ENCODE measurements at places on chromosomes 1 and 21.

GRCh38 chr1:244347942-244348341 lies 103.8 kb downstream of the ADSS2 start:
- no peak for DNase-seq

- peak; percentile 5 for DNase-seq
Observed at GRCh38 chr1:200180821-200181220, 153.3 kb downstream of the NR5A2 start.

DNA sequence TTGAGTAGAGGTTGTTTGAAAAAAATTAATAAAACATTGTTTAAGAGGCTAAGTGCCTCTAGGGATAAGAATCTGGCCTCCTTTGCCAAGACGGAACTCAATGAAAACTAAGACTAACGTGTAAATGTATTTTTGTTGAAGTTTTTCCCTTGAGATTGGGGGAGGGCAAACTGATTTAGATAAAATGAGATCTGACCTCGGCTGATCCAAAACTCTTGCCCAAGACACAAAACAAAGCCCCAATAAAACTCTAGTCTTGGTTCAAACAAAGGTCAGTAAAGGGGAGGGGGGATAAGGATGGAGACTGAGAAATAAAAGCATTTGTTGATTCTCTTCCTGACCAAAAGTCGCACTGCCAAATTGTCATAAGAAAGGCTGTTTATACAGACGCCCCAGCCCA lies 134.8 kb upstream of the DPT start:
- no peak for DNase-seq

- no peak for DNase-seq
Observed at GRCh38 chr1:1680912-1681273, 11.7 kb downstream of the SLC35E2B start.

DNA sequence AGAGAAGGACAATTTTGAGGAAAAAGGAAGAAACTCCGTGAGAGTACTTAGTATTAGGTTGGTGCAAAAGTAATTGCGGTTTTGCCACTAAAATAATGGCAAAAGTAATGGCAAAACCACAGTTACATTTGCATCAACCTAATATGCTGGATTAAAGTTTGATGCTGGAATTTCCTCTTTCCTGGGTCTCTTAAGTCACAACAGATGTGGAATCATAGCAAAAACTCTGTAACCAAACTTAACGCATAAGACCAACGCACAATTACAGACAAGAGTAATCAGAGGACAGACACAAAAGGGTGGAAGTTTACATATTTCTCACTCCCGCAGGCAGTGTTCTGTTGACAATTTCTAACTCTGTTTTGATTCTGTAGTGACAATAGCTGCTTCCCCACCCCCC lies 182.4 kb downstream of the BACH1 start:
- DNase-seq = no peak

- no peak for DNase-seq
Observed at GRCh38 chr1:153306303-153307220, 6.2 kb downstream of the PGLYRP3 start.

DNA sequence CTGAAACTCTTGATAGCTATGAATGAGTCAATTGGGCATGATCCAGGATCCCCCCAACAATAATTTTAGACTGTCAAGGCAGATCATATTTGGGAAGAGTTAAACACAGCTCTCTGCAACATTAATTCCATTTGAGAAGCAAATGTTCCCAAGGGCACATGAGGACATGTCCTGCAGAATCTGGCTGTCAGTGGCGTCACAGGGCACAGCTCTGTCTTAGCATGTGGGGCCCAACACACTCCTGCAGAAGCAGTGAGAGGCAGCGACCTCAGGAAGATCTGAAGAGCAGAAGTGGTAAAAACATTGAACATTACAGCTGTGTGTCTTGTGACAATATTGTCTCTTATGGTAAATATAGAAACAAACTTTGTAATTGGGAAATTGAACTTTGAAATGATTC lies 197.1 kb upstream of the PBX1 start:
- DNase-seq = no peak

DNA sequence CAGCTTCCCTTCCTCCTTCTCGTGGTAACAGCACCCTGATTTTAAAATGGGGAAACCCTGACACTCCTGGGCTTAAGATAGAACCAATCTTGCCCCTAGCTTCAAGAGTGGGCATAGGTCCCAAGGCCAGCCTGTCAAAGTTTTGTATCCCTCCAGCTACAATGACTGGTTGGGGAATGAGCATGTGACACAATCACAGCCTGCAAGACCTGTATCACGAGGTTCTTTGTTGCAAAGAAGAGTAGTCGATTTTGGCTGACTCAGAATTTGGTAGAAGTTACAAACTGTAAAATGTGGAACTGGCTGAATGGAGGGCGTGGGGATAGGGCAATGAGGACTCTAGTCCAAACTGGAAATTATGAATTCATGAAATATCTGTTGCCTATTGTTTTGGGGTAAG lies 18.7 kb downstream of the CTSK start:
- DNase-seq = no peak

DNA sequence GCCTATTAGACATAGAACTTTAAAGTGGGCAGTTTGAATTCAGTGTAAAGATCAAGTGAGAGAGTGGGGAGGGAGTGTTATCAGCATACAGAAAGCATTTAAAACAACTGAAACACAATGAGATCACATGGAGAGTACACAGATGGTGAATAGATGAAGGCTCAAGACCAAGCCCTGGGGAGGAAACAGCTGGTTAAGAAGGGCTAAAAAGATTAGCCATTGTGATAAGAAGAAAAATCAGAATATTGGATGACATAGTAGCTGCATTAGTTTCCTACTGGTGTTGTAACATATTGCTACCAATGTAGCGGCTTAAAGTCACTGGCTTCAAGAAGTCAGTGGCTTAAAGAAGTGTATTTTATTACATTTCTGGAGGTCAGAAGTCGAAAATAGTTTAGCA lies 443.4 kb upstream of the RGS18 start:
- DNase-seq = no peak

DNA sequence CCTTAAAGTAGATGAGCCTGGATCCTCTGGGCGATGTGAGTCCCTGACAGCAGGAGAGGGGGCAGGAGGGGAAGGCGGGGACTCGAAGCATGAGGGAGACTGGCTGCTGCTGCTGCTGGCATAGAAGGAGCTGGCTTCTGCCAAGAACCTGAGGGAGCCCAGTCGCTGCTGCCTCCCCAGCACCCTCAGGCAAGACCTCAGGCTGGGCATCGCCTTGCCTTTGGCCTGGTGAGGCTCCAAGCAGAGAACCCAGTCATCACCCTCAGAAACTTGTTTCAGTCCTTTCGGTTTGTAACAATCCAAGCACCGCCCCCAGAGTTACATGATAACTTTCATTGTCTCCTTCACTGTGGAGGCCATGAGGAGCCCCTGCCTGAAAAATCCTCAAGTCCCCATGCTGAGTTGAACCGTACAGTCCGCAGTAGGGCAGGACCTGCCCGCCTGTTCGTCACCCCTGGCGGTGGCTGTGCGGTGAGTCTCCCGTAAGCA lies 38.8 kb downstream of the POFUT2 start:
- no peak for DNase-seq

- no peak for DNase-seq
Observed at GRCh38 chr1:74578101-74578500, 65.7 kb upstream of the LRRC53 start.

DNA sequence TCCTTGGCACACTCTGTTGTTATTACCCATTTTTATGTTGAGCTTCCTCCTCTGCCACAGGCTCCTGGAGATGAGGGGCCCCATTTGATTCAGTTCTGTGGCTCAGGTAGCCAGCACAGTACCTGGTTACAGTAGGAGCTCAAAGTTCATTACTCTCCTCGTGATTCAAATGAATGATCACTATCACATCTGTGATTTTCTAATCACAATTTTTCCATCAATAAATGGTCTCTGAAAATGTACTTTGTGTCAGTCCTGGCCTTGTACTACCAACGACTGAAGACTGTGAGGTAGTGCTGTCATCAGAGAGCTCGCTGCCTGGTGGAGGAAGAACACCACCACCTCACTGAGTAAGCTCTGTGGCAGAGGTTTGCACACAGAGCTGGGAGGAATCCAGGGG lies 106.8 kb upstream of the JUN start:
- DNase-seq = no peak

DNA sequence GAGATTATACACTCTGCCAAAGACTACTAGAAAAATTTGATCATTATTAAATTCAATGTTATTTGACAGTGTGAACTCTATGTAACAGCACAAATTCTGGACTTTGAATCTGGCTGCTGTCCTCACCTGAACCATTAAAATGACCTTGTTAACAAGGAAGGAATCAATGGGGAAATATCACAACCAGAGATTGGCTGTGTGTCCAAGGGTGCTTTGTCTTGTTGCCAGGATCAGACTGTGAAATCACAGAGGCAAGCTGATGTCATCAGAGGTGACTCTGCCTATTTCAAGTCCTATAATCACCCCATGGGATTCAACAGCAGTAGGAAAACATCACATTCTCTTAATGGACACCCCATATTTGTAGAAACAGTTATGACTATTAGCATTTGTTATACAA lies 46.8 kb downstream of the ADAMTS5 start:
- DNase-seq = no peak

DNA sequence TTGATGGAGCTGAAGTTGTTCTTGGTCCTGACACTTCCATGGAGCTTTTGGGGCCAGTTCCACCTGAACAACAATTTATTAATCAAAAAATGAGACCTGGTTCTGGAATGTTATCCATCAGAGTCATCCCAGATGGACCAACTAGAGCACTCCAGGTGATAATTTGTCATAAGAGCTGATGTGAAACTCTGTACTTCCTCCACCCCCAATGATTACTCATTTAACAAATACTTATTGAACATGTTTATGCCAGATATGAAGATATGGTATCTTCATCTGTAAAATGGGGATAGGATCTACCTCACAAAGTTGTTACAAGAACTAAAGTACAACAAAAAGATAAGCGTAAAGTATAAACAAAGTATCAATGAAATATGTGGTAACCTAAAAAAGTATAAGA lies 153.2 kb downstream of the VPS13D start:
- DNase-seq = no peak

- no peak for DNase-seq
Observed at GRCh38 chr1:243213045-243213787, 41.9 kb downstream of the CEP170 start.

DNA sequence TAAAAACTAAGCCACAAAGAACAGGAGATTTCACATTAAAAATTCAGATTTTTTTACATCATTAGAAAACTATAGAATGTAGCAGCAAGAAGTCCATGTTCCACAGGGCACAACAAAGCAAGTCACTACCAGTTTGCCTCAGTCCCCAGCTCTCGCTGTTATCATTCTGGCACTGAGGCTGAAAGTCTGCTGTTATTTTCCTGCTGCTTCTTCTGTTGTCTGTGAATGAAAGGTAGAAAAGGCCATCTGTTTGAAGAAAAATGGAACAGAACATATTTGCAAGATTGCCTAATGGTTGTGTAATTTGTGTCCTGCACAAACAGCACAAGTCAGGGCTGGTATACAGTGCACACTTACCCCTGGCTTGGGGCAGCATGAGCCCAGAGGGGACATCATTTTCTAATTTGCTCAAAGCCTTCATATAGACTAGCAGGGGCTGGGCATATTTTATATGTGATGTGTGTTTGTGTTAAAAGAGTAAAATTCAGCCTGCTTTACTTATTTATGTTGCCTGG lies 105.6 kb upstream of the COG2 start:
- no peak for DNase-seq

- no peak for DNase-seq
Observed at GRCh38 chr1:154329152-154329521, 3.8 kb downstream of the ATP8B2 start.

DNA sequence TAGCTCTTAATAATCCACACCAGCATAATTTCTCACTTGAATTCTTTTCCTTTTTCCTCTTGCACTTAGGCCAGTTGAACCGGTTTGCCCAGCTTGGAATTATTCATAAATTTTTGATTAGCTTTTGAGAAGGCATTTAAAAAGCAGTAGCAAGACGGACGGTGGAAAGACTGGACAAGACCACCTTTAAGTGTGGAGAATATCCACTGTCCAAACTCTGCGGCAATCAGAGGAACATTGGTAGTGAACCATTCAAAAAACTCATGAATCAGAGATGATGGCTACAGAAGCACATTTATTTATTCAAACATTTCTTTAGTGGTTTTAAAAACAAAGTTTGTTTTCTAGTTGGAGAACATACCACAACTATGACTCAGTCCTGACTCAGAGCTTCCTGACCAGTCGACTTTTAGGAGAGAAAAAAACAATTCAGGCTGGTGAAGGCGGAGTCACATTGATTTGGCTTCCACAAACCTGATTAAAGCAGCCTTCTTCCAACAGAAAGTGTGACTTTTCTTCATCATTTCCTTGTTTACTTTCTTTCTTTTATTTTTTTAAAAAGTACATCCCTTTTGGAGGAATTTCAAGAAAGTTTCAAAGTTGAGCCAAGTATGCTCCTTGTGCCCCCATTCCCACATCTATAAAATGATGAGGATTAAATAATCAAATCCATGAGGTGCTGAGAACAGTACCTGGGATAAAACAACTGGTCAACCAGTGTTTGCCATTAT lies 128.8 kb downstream of the ADSS2 start:
- peak; percentile 92 for DNase-seq

DNA sequence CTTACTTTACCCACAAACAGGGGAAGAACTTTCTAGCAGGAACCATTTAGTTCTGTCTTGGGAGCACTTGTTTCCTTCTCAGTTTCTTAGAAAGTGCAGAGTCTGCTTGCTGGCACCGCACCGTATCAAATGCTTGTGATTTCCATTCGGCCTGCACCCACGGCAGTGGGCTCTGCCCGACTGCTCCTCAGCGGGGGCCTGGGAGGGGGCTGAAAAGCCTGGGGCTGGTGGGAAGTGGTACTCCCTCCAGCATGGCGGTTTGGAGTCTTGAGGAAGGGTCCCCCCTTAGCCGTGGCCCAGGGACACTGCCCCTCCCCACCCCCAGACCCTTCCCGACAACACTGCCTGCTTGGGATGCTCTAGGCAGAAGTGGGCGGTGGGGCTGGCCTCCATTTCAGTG lies 57.0 kb downstream of the KIF26B start:
- DNase-seq = no peak

DNA sequence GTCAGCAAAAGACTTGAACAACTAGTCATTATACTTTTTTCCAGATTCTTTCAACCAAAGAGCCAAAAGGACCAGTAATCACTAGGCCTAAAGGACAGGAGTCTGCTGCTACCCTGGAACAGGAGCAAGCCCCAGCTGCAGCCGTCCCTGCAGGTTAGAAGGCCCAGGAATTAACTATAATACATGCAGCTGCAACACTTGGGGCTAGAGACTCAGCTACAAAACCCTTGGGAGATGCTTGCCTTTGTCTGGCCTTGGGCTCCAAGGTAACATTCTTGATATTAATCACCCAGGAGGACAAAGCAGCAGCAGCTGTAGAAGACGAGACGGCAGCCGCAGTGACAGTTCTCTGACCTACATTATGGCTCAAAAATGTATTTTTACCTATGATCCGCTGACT lies 841.2 kb upstream of the ADGRL4 start:
- DNase-seq = no peak

DNA sequence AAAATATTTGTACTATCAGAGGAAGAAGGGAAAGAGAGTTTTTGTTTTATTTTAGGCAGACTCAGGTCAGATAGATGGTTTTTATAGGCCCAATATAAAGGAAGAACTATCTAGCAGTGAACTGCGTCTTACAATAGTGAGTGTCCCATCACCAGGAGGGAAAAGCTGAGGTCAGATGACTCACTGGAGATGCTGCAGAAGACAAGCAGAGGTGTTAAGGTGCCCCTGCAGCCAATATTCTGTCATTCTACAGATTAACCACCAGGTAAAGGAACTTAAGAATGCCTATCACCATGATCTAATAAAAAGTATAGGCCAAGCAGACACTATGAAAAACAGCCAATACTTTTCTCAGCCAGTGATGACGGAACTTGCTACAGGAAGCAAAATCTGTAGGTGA lies 29.6 kb downstream of the IVNS1ABP start:
- DNase-seq = no peak

- no peak for DNase-seq
Observed at GRCh38 chr1:48016515-48016914, 19.3 kb upstream of the TRABD2B start.

GRCh38 chr1:238281418-238281817 lies 390.7 kb upstream of the ZP4 start:
- DNase-seq = no peak
